B cell (primary cell): ENCODE measurements at places on chromosomes 1 and 21. TPM values are rescaled to one million over a fixed set of nuclear protein-coding genes. Genes with fewer than 3 reads are reported as not detected.
A peak's percentile ranks its signal among the peaks of the same experiment; 100 is the strongest.

DNA sequence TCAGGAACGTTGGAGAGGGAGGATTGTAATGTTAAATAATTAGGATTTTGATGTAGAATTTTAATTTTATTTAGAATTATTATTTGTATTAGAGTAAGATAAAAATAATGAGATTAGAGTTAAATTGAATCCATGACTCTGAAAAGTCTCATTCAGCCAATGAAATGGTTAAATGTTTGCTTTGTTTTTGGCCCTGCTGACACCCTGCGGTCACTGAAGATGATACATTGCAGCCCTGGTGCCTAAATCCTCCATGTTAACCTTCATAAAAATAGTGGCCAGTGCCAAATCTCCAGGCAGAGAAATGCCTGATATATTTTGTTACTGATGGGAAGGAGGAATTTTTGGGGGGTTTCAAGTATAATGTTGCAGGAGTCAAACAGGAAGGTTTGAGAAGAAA is 27.3 kb upstream of the RLF start:
- DNase-seq, result no peak

- DNase-seq, result no peak
Measured at GRCh38 chr1:212271823-212272485, 13.3 kb upstream of the PPP2R5A start.

DNA sequence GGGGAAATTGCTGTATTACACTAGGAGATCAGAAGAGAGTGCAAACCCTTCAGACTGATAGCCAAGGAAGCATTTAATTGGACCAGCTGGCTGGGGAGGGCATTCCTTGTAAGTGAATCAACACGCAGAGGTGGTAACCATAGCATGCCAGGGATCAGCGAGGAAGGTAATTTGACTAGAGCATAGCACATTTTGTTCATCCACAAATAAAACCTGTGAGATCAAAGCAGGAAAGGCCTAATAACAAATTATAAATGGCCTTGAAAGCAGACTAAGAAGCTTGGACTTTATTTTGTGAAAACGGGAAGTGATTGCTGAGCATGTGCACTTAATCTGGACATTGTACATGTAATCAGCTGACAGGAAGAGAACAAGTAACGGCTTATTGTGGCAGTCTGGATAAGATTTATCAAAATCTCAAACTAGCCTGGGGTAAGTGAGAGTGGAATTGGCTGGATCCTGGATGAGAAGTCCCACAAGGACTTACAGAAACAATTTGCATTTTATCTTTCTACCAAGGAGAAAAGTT is 11.7 kb upstream of the CD55 start:
- peak; percentile 55 for DNase-seq

DNA sequence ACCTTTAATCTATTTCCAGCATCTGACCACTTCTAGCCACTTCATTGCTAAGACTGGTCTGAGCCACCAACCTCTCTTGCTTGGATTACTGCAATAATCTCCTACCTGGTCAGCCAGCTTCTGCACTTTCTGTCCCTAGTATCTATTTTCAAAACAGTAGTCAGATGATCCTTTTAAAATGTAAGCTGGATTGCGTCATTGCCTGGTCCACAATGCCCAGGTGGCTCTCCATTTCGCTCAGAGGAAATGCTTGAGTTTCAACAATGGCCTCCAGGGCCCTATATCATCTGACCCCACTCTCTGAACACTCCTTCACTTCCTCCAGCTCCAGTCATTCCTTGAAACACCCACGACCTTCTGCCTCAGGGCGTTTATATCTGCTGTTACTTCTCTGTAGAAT is 2.3 kb downstream of the FYB2 start:
- no peak for DNase-seq

Gene PCP4
- not detected in 2 replicates for total RNA-seq

- DNase-seq, result no peak
Measured at GRCh38 chr21:32819694-32820093, 48.1 kb upstream of the PAXBP1 start.

GRCh38 chr1:44646261-44647110 is 27.8 kb downstream of the TMEM53 start:
- DNase-seq, result no peak

GRCh38 chr1:58108783-58109182 is 437.7 kb downstream of the OMA1 start:
- no peak for DNase-seq

- DNase-seq, result no peak
Measured at GRCh38 chr1:99756598-99756997, 9.8 kb downstream of the FRRS1 start.

- DNase-seq, result no peak
Measured at GRCh38 chr1:118627435-118627834, 360.7 kb downstream of the TBX15 start.

Gene SMCP
- not detected in 2 replicates for total RNA-seq

- DNase-seq, result peak; percentile 65
Measured at GRCh38 chr1:24727501-24728216, 17.6 kb upstream of the CLIC4 start.

- no peak for DNase-seq
Measured at GRCh38 chr1:108704496-108704895, 8.2 kb upstream of the FNDC7 start.

GRCh38 chr21:32994305-32994704 is 31.4 kb upstream of the OLIG2 start:
- DNase-seq, result no peak
